ENCODE measurements at places on chromosomes 2 and 18.

DNA sequence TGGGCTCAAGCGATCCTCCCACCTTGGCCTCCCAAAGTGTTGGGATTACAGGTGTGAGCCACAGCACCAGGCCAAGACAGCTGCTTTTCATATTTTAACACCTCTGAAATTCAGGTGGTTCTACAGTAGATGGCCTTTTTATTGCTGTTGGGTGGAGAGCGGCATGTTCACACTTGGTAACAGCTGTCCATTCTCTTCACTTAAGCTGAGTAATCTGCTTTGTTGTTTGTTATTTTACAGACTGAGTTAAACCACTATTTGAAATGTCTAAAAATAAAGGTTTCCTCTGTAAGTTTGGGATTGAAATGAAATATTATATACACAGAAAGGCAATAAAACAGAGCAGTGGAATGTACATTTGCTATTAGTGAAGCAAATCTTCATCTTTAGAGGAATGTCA lies 44.9 kb upstream of the TLK1 start:
- no peak for DNase-seq

GRCh38 chr2:52340171-52340570 lies 1308.2 kb upstream of the NRXN1 start:
- peak; percentile 2 for DNase-seq

GRCh38 chr2:226874749-226875148 lies 38.9 kb downstream of the RHBDD1 start:
- DNase-seq: no peak

DNA sequence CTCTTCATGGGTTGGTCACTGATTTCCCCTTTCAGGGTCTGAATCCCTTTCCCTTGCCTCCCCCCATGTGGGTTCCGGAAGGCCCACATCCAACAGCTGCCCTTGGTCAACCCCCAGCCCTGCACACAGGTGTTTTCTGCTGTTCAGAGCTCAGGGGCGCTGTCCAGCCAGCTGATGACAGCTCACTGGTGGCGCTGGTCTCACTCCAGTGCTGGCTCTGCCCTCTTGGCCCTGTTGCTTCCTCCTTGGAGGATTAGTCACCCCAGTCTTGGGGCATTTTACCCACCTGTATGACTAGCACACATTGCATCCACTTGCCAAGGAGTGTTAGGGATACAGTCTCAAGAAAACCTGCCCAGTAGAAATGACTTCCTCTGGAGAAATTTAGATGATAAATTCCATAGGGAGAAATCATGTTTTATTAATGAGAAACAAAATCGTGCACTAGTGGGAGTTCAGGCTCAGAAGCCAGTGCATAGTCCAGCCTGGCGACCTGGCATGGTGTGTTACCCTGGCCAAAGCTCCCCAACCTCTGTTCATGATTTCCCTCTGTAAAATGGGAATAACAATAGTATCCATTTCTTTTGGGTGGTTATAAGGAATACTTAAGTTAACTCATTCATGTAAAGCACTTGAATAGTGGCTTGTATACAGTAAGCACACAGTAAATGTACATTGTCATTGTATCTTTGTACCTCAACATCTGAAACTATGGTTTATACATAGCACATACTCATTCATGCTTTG lies 21.6 kb downstream of the CRIM1 start:
- DNase-seq: no peak

- no peak for DNase-seq
These were observed 8.6 kb upstream of the TEX51 start for GRCh38 chr2:126890136-126890510.

GRCh38 chr2:113126845-113127645 lies at the start of gene IL1RN:
TSS of gene IL1RN (plus strand) at chr2:113127598. CDS start at chr2:113127625, 27 bp downstream.
- DNase-seq: no peak

DNA sequence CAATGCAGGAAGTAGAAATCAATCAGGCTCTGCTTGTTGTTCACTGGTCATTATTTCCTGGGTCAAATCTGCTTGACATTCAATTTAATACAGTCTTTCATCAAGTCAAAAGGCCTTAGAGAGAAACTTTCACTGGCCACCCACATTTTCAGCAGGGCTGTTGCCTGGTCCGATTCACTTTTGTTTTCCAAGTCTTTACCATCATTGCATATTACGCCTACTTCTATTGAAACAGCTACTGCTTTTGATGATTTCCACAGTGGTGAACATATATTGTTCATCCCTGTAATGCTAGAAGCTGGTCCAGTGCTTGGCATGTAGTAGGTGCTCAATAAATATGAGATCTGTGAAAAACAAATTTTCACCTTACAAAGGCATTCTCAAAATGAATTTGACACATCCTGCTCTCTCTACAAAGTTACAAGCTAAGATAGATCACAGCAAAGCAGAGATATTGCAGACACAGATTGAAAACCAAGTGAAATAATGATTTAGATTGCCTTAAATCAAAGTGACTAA lies 600.1 kb downstream of the ARHGAP15 start:
- DNase-seq: no peak

DNA sequence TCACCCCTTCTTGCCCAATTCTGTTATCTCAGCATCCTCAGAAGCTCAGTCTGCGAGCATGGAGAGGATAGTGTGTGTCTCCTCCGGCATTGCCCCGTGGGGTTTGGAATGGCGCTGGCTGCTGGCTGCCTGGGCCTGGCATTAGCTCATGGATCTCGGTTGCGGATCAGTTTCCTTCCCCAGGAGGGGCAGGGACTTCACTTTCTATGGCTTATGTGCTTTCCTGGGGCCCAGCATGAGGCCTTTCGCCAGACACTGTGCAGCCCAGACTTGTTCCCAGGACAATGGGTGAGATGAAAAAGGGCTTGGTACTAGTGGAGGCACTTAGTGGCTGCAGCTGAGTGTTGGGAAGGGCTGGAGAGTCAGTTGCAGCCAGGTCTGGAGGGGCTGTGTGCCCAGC lies 143.3 kb downstream of the GLI2 start:
- no peak for DNase-seq

DNA sequence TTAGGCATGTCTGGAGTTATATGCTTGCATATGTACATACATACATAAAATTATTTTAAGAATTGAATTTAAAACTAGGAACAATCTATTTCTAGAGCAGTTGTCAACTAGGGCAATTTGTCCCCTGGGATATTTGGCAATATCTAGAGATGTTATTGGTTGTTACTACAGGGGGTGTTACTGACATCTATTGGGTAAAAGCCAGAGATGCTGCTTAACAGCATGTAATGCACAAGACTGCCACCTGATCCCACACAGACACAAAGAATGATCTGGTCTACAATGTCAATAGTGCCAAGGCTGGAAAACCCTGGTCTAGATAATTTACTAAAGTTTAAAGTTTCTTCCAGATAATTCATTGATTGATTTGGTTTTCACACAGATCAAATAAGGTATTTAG lies 185.3 kb downstream of the NYAP2 start:
- no peak for DNase-seq

DNA sequence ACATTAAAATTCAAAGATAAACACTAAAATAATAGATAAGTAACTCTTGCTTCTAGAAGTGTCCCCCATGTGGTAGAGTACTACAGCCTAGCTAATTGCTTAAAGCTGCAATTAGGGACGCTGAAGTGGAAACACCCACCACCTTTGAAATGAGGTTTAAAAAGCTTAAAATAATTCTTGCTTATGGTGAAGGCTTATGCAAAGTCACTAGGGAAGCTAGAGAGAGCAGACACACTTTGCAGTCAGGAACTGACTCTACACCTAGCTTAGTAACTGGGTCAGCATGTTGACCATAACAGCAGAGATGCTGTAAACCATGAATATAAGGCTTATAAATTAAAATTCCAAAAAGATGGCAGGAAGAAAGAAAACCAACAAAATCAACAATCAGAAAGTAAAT lies 65.4 kb upstream of the DSG1 start:
- DNase-seq: no peak

DNA sequence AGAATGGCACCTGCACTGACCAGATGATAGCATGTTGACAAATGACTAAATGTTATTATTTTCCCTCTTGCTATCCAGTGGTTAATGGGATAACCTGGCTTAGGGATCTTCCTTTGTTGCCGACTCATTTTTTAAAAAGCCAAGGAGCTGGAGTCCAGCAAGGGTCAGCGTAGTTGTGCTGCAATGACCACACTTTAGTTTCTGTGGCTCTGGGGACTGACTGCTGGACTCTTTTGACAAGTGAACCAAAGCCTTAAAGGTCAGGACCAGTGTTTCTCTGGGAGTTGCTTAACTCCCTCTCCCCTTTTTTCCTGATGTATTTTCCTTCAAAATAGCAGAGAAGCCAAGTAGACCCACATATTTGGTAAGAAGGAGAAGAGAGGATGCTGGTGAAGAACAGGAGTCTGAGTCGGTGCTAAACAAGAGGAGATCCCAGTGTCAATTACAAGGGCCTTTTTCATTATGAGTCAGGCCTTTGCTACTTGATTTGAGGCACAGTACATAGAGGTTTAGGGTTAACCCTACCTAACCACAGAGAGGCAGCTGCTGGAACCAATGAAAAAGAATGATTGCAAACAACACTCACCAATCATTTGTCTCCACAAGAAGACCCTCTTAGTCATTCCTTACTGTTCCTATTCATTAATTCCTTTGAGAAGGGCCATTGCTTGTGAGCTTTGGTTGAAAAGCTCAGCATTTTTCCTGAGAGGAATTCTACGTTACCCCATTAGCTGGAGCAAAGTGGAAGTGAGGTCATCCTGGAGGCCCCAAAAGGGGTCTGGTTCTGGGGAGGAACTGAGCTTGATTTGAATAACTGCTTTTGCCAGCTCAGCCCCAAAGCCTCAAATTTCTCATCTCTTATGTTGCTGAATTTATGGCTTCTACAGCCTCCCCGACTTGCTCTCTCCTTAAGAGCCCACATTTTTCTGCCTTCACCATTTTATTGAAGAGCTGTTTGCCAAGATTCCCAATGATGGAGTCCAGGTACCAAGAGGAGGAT lies 137.6 kb upstream of the HNMT start:
- DNase-seq: no peak

DNA sequence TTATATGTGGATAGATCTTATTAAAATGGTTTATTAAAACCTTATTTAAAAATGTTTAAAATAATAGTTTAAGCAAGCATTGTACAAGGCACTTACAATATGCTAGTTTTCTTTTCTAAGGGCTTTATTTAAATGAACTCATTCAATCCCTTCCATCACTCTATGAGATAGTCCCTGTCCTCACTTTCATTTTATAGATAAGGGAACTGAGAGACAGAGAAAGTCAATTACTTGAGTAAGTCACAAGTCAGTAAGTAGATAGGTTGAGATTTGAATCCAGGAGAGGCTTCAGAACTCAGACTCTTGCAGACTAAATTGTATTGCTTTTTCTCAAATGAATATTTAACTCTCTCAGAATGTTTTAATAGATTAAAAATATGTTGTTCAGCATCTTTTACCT lies 95.2 kb downstream of the KLHL14 start:
- no peak for DNase-seq

DNA sequence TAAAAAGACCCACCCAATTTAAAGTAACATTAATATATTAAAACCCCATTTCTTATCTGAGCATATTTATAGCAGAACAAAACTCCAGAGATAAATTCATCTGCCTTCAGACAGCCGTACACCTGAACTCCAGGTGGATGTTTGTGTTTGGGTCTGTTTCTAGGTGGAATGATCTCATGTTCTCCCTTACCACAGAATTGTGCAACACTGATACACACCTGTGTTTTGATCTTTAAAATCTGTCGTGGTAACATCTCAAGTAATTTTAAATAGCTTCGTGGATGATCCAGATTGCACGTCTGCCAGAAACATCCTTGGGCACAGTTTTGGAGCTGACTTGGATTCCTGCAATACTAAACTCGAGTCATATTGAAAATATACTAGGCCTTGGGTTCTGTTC lies 207.5 kb upstream of the FOSL2 start:
- no peak for DNase-seq

DNA sequence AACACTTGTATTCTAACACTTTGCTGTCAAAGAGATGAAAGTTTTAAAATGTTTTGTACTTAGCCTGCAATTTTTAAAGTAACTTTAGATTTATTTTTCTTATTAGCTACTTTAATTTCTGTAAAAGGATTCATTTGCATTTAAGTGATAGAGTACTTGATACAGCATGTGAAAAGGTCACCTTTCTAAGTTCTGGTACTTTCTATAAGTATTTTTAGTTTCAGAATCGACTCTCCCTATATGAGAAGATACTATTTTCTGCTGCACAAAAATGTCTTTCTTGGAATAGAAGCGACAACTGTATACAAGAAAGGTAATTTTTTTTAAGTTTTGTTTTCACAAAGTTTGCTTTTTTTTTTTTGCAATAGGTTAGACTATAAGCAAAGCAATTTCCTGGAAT lies 72.9 kb downstream of the METTL8 start:
- no peak for DNase-seq

- DNase-seq: no peak
These were observed 59.1 kb downstream of the ARL4C start for GRCh38 chr2:234437642-234438304.

DNA sequence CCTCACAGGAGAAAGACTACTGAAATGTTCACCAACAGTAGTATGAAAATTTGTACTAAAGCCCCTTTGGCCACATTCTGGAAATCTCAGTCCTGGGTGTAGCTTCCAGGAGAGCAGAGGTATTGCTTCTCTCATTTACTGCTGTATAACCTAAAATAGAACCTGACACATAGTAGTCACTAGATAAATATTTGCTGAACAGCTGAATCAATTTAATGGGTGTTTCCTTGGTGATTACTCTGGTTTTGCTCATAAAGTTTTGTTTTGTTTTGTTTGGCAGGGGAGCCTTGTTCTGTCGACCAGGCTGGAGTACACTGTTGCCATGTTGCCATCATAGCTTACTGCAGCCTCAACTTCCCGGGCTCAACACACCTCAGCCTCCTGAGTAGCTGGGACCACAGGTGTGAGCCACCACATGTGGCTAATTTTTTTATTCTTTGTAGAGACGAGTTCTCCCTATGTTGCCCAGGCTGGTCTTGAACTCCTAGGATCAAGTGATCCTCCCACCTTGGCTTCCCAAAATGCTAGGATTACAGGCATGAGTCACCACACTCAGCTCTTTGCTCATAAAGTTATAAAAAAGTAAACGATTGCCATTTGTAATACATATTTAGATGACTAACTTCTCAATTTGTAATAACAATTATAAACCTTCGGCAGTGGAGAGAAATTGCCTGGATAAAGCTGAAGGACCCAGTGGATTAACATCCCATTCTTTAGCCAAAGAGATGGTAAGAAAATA lies 11.5 kb upstream of the PARD3B start:
- DNase-seq: no peak

GRCh38 chr2:8684540-8684877 lies 2.7 kb downstream of the ID2 start:
- no peak for DNase-seq

- no peak for DNase-seq
These were observed 42.8 kb downstream of the LIMS1 start for GRCh38 chr2:108577099-108577498.

- no peak for DNase-seq
These were observed 92.1 kb downstream of the PHLPP1 start for GRCh38 chr18:62807396-62807795.

- DNase-seq: no peak
These were observed 15.8 kb downstream of the CCNYL1 start for GRCh38 chr2:207727261-207727660.

DNA sequence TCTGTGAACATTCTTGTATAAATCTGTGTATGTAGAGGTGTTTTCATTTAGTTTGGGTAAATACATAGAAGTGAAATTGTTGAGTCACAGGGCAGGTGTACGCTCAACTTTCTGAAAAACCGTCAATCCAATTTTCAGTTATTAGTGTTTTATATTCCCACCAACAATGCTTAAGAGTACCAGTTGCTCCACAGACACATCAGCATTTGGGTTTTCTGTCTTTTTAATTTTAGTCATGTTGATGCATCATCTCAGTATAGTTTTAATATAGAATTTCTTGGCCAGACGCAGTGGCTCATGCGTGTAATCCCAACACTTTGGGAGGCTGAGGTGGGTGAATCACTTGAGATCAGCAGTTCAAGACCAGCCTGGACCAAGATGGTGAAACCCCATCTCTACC lies 3.2 kb upstream of the GNLY start:
- no peak for DNase-seq

Data from HuH-7 (cell line).